ENCODE measurements at places on chromosomes 7 and 10.

DNA sequence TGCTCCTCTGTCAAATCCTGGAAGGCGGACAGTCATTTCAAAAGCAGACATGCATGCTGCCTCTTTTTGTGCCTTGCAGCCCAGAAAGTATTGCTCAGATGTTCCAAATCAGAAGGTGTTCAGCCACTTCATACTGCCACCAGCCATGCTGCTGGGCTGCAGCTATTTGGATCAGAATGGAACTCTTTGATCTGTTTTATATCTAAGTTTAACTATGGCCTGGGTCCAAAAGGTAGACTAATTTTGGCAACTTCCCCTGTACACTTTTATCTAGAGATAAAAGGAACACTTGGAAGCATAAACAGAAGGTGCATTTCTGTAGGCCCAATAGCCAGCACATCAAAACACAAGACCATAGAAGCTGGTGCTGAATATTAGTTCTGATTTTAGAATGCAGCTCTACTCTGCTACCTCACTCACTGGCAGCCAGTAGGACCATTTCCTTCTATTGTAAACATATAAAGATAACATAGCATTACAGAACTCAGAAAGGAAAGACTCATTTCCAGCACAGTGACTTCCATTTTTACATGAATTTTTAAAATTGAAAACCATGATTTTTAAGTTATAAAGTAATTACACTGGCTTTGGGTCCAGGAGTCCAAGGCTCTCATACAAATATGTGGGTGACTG, 143.1 kb upstream of the CAV2 start:
- no peak for DNase-seq

- no peak for DNase-seq
These were observed 92.4 kb downstream of the WDR11 start for GRCh38 chr10:120943542-120943941.

DNA sequence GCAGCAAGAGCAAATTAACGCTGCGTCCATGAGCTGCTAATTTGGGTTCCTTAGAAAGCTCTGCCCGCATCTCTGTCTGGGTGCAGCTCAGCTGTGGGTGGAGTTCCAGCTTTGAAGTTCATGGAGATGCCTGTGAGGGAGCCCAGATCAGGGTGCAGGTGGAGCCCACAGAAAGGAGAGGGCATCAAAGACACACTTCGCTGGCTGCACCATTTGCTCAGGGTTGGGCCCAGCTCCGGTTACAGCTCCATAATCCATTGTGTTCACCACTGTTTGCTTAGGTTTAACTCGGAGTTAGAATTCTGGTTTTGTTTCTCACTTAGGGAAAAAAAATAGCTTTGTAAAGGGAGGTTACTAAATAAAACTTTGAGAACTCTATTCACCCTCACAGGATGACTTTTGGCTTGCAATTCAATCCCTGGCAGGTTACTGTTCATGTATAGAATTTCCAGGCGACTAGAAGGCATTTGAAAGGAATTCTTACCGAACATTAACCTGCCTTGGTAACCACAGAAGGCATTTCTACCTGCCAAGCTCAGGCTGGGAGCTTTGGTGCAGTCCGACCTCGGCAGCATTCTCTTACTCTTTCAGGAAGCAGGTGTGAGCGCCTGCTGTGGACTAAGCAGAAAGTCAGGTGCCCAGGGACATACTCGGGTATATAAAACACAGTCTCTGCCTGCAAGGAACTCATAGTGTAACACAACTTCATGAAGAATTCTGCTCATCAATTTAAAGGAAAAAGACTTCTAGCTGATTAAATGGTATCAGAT, 179.5 kb upstream of the RNF32 start:
- DNase-seq = peak; percentile 43

GRCh38 chr7:131012477-131013031, 278.5 kb upstream of the KLF14 start:
- DNase-seq = no peak

- peak; percentile 61 for DNase-seq
These were observed 570 bp downstream of the BMS1 start for GRCh38 chr10:42783181-42783549.

DNA sequence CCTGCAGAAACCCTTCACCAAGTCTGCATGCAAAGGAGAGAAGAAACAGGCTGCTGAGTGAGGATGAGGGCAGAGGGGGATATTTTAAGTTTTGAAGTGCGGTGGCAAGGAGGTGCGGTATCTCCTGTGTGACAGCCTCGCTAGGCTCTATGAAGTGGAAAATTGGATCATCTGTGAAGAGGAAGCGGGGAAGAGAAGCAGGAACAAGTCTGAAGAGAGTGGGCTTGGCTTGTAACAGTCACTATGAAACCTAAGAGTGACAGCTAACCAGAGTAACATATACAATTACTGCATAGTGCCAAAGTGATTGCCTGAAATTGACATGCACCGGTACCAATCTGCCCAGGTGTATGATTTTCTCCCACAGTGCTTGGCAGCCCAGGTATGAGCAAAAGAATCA, 287.5 kb upstream of the KLF14 start:
- DNase-seq = no peak

Measured in NCI-H2029 (cell line).